ENCODE measurements at places on chromosomes 13 and 19.

DNA sequence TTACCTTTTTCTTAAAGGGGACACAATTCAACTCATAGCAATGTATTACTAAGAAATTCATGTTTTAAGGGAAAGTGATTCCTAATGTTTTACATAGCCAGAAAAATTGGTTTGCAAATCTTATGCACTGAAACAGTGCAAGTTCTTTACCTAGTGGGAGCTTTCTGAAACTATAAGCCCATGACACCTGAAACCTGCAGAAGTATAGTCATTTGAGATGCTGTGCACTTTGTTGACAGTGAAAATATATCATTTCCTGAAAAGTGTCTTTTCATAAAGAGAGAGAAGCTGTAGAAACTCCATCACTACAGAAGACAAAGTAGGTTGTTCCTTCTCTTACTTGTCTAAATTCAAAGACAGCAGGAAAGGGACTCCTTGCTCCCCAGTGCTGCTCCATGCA is 517.1 kb downstream of the LMO7 start:
- no peak for DNase-seq

- DNase-seq = no peak
Observed at GRCh38 chr19:7926727-7927604, 1.0 kb upstream of the CTXN1 start.

DNA sequence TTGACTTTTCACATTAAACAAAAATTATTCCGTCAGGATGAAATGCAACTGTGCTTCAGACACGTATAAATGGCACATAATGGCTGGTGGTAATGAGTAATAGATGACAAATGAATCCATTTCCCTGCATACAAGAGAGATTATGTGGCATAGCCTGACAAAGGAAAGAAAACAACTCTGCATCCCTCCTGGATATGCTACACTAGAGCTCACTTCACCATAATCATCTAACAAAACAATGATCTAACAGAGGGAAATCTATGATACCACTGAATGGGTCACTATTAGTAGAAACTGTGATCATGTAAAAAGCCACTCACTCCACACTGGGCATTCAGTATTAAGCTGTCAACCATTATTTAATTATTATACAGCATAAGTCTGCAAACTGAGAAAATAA is 1498.4 kb downstream of the EFNB2 start:
- no peak for DNase-seq

GRCh38 chr19:44455100-44455499 is 6.8 kb upstream of the ZNF229 start:
- DNase-seq = no peak

DNA sequence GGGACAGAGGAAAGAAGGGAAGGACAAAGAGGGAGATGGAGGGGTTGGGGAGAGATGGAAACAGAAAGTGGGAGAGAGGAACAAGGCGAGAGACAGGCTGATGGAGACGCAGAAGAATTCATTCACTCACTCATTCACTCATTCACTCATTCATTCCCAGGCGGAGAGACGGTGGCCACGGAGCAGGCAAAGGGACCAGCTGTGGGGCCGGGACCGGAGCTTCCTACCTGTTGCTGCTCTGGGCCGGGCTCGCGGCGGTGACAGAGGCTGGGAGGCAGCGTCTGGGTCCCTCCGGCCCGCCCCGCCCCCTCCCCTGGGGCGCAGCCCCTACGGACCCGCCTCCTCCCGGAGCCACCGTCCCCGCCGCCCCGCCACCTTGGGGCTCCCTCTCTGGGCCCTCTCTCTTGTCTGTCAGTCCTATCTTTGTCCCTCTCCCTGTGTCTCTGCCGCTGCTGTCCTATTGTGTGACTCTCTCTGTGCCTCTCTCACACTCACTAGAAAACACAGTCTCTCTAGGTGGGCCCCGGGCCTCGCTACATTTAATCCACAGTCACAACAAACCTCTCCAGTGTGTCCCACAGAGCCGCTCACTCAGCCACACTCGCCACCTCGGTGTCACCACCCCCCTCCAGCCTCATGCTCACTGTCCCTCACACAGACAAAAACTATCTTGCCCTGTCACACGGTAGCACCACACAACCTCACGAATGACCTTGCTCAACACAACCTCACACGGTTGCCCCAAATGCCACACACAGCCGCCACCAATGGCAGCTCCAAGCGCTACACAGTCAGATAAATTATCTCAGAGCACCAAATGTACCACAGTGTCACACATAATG is at the start of gene GNG8:
GNG8 (minus strand) TSS at position 283 of the 842 bp plus-strand sequence. CDS start 1,520 bp downstream, outside the sequence.
- no peak for DNase-seq

DNA sequence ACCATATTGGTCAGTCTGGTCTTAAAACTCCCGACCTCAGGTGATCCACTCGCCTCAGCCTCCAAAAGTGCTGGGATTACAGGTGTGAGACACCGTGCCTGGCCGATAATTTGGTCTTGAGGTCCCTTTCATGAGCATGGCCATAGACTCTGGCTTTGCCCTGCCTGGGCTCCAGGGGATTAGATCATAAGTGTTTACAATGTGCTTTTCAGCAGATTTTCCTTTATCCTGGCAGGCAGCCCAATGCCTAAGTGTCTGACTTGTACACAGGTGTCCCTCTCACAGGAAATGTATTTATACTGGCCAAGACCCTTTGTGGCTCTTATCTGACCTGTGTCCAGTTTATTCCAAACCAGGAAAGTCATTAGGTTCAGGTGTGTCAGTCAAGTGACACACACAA is 15.9 kb downstream of the BCAM start:
- DNase-seq = no peak

DNA sequence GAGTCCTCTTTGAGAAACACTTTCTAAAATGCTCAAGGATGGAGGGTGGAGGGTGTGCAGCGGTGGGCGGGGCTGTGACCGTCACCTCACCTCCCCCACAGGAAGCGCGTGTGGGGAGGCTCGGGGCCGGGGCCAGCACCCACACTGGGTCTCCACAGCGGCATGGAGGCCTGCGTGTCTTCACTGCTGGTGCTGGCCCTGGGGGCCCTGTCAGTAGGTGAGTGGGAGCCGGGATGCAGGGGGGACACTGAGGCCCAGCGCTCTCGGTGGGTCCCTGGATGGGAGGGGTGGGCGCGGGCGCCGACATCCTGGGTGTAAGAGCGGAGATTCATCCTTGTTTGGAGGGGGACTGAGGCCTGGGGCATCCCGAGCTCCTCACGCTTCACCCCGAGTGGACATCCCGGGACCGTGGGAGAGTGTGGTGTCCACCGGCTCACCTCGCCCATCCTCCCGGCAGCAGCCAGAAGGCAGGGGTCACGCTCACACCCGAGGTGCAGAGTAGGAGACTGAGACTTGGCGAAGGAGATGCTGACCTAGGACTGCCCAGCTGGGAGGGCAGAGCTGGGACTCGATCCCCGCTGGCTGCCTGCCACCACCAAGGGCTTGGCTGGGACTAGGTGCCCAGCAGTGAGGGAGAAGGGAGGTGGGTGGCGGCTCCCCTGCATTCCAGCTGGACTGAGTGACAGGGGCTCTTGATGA is at the start of gene GZMM:
GZMM (plus strand) TSS at position 144 of the 699 bp plus-strand sequence; CDS start at position 163, 19 bp downstream.
- DNase-seq = no peak
